ENCODE measurements at places on chromosomes 12 and 14. TPM values are rescaled to one million over a fixed set of nuclear protein-coding genes. Genes with fewer than 3 reads are reported as not detected.

DNA sequence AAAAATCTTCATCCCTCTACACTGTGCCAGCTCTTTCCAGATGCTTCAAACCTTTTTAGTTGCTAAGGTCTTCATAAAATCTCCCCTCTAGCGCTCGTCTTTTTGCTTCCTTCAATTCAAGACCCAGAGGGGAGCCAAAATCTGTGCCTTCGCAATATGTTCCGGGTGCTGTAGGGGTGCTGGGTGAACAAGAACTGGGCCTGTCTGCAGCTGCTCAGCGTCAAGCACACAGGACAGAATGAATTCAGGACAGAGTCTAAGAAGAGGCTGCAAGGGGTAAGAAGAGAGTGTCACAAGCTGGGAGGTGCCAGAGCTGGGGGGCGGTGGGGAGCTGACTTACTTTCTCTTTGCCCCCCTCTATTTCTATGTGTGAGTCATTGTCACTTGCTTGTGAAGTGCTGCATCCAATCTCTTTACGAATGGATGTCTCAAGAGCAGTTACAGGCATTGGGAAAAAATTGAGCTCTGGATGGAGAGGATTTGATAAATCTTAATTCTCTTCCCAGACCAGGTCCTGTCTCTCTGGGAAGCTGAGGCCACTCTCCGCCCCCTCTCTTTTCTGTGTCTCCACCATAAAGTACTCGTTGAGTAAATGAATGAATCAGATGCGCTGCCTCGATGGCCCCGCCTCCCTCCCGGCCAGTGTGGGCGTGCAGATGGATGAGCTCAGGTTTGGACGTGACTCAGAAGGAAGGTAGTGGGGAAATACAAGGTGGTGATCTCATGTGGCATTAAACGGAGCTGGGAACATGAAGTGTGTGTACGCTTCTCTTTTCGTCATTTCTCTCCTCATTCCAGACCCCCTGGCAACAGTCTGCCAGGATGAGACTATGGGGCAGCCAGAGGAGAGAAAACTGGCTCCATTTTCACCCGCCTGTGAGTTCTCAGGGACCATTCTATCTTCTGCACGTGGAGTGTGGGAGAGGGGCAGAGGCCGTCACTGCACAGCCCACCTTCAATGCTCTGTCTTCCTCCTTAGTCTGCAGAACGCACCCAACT, 91.3 kb downstream of the TSPAN9 start:
- DNase-seq, result no peak

GRCh38 chr12:108641446-108642268, 8.0 kb upstream of the SELPLG start:
- no peak for DNase-seq

DNA sequence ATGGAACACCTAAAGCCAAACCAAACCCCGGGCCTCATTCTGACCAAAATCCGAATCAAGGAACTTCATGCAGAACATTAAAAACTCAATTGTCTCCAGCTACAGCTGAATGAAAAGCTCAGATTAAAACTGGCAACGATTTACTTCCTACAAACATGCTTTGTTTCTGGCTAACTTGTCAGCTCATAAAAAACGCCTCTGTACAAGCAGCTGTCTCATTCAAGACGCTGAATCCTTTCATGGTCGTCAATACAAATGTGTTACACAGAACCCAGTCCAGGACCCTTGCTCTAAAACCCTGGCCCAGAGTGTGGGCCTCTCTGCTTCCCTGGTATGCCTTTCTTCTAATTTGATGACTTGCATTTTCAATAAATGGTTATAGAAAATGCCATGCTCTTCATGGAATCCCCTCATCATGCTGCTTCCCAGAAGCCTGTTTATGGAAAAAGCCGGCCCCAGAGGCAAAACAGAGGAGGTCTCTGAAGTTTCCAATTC, 183.1 kb downstream of the PHLDA1 start:
- peak; percentile 70 for DNase-seq

DNA sequence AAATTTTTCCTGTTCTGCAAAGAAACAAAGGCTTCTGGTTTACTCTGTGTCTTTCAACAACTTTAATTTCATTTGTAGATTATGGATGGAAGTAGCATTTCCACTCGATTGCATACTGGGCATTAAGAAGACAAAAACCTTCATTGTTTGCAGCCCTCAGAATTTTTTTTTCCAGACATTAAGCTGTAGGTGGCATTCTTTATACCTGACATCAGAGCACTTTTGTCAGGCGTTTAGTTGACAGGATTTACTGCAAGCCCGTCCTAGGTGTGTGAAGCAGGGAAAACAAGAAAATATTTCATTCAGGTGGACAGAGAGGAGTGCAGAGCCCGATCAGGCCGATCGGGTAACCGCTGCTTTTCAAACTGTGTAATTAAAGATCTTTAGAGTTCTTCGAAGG, 107.5 kb downstream of the TMEM260 start:
- no peak for DNase-seq

DNA sequence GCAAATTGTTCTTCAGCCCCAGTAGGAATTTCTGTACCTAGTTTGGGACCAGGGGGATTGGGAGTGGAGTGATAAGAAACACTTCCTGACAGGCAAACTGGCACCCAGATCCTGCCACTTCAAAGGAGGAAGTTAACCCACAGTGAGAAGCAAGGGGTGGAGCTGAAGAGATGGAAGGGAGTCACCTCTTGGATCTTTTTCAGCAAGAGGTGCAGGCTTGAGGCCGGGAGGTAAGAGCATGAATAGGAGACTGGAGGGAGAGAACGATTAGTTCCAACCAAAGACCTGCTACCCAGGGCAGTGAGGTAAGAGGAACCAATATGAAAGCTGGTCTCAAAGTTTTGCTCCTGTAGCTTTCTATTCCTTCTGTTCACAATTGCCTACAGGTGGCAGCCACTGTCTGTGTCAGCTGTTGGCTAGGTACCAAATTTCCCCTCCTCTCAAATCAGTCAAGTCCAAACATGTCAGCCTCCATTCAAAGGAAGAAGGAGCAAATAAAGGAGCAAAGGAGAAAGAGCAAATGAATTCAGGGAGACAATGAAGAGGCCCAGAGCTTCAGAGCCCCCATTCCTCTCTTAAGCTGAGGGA, 14.9 kb upstream of the TAC3 start:
- DNase-seq, result no peak

- DNase-seq, result no peak
Measured at GRCh38 chr14:88733121-88733520, 59.6 kb downstream of the EML5 start.

DNA sequence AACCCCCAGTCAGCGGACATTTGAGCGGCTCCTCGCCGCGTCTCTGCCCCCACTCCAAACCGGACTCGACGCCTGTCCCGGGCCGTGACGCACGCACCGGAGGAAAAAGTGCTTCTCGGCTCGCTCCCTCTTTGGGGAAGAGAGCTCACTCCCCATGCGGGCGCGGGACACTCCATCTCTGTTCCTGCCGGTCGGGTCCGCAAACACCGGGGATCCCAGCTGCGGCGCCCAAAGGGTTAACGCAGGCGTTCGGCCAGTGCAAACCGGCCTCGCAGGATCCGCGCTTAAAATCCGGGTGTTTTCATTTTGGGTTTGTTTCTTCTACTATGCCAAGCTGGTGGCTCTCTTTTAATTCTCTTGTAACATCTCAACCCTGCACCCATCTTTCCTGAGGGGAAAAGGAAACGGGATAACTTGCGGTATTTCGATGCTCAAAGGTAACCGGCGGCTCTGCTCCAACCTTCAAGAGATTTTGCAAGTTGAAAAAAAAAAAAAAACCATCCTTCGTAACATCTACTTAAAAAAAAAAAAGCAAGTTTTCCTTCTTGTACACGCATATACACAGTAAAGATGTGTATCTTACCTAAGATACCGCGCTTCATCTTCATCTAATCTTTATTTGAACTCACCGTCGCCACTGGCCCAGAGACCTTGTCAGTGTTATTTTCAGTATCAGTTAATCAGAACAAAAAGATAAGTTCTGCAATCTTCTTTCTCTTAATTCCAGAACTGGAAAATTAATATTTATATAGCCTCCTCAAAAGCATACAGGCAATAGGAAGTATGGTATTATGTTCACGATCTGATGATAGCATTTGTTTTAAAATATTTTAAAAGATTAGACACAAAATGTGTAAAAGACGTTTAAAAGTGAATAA, 1.6 kb upstream of the ATP2B1 start:
- DNase-seq, result no peak

GRCh38 chr12:105204916-105205315, 31.1 kb downstream of the APPL2 start:
- no peak for DNase-seq

DNA sequence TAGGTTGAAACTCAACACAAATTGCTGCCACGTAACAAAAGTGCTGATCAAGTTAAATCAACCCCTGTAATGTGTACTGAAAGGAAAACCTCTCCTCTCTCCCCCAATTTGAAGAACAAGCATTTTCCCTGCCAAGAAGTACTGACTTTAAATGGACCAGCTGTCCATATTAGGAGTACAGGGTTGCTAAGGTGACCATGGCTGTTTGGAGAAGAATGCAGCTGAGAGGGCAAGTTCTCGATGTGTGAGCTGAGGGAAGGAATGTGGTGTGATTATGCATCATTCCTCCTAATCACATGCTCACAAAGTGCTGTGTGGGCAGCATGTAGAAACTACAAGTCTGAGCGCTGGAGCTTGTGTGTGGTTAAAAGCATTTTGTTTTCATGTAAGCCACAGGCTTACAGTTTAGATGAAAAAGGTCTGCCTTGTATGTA, 50.9 kb upstream of the CCT2 start:
- peak; percentile 92 for DNase-seq

DNA sequence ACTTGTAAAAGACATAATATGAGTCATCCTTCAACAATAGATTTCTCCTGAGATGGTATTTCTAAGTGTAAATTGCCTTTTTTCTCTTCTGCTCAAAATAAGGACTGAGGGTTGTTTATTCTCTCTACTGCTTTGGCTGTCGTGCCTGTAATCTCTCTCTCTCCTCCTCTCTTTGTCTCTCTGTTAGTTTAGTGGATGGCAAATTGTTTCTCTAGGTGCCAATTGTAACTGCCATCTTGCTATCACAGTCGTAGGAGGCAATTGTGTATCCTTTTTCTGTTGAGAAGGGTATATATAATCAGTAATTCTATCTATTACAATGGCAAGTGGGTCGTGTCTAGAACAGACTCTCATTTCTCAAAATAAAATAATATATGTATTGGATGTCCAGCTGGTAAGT, 545.0 kb upstream of the FBXO33 start:
- no peak for DNase-seq

DNA sequence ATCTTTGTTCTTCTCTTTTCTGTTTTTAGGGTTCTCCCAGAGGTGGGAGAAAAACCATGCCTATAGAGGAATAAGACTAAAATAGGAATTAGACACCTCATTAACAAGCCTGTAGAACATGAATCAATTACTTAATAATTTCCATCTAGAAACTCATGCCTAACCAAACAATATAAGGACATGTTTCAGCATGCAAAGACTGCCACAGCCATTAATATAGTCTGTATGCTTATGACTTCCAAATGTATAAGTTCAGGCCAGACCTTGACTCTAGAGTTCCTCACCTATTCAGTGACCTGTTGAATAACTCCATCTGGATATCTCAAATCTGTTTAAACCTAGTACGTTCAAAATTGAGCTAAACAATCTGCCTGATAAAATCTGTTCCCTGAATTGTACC, 304.6 kb downstream of the BMP4 start:
- DNase-seq, result no peak

GRCh38 chr14:105689722-105690121, 163.3 kb downstream of the TMEM121 start:
- no peak for DNase-seq

DNA sequence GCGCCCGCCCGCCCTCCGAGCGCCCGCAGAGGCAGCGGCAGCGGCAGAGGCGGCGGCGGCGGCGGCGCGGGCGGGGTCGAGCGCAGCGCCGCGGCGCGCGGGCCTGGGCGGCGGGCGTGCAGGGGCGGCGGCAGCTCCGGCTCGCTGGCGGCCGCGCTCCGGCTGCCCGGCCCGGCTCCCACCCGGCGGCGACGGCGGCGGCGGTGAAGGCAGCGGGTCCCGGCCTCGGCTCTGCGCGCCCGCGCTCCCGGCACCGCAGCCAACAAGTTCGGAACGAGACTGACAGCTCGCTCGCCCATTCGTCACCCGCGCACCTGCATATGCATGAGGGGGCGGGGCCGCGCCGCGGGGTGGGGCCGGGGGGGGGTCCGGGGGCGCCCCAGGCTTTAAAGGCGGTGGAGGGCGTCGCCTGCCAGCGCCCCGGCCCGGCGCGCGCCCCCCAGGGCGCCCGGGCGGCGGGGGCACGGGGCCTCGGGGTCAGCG, at the start of gene JAG2:
TSS of gene JAG2 (minus strand) at position 281 of the 483 bp plus-strand sequence. CDS start 356 bp downstream, outside the sequence.
- DNase-seq, result no peak

DNA sequence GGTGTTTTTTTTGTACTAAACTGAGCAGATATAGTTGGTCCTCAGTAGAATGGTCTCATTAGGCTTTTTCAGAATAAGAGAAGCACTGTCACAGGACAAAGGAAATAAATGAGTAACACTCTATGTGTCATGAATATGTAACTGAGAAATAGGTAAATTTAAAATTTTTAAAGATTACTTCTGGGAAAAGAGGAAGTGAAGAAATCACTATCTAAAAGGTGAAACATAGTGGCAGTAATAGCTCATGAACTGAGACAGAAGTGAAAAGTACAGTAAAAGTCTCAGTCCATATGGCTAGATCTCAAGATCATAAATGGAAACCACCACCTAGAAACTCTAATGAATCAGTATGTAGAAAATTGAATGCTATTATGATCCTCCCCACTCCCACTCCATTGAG, 89.3 kb upstream of the TTC7B start:
- no peak for DNase-seq

DNA sequence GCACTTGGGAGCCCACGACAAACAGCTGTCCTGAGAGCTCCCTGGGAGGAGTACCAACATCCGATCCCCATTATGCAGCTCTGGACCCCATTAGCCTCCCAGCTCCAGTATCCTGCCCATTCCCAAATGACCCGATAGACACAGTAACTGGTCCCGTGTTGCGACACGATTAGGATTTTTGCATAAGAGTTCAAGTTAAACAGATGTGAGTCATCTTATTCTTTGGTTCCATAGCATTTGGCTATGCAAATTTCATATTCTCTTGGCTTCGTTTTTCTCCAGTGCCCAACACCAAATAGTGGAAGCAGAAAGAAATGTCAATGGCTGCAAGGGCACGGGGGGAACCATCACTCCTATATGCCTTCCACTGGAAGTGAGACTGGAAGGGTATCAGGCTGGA, 43.0 kb upstream of the LRRC10 start:
- no peak for DNase-seq

DNA sequence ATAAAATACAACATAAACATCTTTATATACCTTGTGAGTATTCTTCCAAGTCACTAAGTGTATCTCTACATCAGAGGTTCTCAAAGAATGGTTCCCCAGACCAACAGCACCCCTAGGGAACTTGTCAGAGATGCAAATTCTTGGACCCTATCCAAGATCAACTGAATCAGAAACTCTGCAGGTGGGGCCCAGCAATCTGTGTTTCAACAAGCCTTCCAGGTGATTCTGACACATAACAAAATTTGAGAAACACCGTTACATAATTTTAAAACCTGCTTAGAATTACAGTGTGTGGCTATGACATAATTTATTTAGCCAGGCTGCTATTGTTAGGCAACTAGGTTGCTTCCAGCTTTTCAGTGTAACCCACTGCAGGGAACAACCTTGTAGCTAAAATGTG, 49.8 kb downstream of the NTN4 start:
- DNase-seq, result no peak

GRCh38 chr14:61107869-61108493, 126.9 kb downstream of the SLC38A6 start:
- no peak for DNase-seq

TOGARAM1 gene
- 45.7 TPM for polyA plus RNA-seq

PRB2 gene
- 0.29 TPM for polyA plus RNA-seq

ANKS1B gene
- polyA plus RNA-seq, result 13.6 TPM

TSPAN9 gene
- polyA plus RNA-seq, result 94.8 TPM

ASB2 gene
- 1.3 TPM for polyA plus RNA-seq

AICDA gene
- polyA plus RNA-seq, result 0.09 TPM

VCPKMT gene
- 18.0 TPM for polyA plus RNA-seq
